ENCODE measurements at places on chromosomes 3 and 15.
A peak's percentile ranks its signal among the peaks of the same experiment; 100 is the strongest.

DNA sequence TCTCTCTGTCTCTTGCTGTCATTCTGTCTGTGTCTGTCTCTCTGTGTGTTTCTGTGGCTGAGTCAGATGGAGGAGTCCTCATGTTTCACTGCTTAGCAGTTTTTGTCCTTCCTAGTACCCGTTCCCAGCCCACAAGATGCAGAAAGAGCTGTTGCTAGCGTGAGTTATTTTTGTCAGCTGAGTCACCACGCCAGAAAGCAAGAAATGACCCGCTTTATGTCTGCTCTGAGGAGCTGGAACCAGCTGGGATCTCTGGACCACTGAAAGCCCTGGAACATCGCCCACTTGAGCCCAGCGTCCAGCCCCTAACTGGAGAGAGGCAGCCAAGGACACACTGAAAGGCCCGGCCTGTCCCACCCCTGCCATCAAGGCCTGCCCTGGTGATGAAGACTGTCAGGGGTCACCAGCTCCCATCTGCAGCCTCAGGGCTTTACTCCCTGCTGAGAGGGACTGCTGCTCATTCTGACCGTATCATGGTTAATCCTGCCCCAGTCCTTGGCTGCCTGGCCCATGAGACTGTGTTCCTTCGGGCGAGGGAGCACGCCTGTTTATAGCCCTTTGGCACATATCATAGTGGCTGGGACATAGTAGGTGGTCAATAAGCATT, 101.7 kb upstream of the TPM1 start:
- peak; percentile 39 for DNase-seq

GRCh38 chr3:119175872-119176756, 2.7 kb downstream of the UPK1B start:
- no peak for DNase-seq

DNA sequence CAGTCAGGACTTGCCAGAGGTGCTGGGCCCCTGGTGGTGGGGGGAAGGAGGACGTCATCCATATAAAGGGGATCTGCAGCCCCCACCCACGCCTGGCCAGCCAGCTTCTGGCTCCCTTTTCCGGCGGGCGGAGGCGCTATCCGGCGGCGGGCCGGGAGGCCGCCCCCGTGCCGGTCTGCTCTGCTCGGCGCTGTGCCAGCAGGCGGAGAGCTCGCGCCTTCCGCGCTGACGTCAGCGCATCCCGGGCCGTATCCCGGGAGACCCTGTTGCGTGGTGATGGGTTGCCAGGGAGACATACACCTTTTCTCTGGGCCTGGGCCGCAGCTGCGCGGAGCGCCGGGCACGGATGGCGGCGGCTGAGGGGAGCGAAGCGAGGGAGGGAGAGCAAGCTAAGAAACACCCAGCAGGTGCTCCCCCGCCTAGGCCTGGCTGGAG, 1.1 kb downstream of the FAM131A start:
- no peak for DNase-seq

GRCh38 chr3:110165370-110165743, 828.0 kb upstream of the DPPA4 start:
- no peak for DNase-seq

- no peak for DNase-seq
These were observed 164.8 kb downstream of the MAGI1 start for GRCh38 chr3:65873869-65874268.

DNA sequence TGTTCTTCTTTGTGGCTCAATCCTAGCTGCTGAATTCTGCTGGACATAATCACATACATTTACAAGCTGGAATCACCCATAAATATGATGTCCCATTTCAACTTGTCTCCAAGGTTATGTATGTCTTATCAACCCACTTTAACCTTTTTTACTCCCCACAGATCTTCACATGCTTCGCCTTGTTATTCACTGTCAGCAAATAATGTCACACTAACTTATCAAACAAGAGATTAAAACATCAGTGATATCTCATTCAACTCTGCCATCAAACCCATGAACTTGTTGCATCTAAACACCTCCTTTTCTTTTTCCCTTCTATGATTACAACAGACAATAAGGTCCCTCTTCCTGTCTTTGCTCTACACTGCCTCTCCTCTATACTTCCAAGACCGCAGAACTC, 240.7 kb downstream of the TBC1D5 start:
- no peak for DNase-seq

DNA sequence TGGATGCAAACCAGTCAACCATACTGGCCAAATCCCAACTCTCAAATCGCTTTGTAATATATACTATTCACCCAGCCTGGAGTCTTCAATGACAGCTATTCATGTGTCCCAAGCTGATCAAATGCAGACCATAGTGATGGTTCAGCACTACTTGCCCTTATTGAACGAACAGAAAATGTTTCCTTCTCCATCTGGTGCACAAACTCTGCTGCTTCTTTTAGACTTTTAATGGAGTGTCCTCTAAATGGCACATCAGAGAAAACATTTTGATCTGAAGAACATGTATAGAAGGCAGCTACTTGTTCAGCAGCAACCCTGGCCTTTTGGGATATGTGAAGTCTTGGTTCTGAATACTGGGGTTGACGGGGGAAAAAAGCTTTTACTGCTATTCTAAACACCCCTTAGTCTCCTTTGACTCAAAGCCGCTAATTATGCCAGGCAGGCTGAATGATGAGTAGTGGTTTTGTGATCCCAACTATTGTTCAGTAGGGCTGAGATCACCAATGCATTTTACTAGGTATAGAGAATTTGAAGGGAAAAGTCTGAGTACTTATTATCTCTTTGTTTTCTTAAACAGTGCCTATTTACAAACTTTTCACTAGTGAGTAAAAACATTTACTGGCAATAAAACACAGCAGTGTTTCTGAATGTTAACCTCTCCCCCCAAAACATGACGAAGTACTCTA, 781.2 kb downstream of the ROBO1 start:
- DNase-seq = no peak

DNA sequence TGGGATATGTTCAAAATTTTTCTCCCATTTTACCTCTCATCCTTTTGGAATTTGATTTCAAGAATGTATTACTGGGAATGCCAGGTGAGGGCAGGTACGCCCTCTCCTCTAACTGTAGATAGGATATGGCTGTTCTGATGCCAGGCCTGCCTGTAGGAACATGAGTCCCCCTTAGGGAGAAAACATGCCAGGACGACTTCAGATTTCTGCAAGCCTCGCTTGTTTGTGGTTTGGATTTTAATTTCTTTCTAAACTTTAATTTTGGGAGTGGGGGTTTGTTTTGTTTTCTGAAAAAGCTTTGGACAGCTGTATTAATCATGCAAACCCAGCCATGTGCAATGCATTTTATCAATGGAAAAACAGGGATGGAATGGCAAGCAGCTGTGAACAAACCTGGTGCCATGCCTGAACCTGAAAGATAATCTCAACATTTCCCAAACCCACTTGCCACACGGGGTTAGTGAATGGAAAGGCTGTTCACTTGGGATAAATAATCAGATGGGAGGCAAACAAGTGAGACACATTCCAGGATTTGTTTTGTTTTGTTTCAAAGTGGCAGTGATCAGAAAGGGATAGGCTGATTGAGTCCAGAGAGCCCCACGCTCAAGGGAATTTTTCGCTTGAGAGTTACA, 207.6 kb downstream of the GAP43 start:
- no peak for DNase-seq

DNA sequence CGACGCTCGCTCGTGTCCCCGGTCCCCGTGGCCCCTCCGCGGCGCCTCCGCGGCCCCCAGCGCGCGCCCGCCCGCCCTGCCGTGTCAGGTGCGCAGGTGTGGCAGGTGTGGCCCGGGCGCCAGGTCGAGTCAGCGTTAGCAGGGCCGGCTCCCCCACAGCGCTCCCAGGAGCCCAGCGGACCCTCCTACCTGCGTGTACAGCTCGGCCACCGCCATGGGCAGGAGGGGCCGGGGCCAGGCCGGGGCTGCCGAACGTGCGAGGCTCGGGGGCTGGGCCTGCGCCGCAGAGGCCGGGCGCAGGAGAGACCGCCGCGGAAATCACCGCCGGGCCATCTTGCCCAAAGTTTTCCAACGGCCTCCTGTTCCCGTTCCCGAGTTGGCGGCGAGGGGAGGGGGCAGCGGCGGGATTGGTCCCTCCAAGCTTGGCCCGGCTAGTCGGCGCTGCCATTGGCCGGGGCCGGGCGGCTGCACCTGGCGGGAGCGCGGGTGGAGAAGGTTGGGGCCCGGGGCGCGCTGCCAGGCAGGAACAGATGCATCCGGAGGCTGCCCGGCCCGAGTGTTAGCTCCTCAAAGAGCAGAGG, at the start of gene MYO5C:
Gene MYO5C, minus strand, starts transcription at position 384 of the 581 bp plus-strand sequence. Its CDS starts 168 bp downstream, at position 216.
- no peak for DNase-seq

DNA sequence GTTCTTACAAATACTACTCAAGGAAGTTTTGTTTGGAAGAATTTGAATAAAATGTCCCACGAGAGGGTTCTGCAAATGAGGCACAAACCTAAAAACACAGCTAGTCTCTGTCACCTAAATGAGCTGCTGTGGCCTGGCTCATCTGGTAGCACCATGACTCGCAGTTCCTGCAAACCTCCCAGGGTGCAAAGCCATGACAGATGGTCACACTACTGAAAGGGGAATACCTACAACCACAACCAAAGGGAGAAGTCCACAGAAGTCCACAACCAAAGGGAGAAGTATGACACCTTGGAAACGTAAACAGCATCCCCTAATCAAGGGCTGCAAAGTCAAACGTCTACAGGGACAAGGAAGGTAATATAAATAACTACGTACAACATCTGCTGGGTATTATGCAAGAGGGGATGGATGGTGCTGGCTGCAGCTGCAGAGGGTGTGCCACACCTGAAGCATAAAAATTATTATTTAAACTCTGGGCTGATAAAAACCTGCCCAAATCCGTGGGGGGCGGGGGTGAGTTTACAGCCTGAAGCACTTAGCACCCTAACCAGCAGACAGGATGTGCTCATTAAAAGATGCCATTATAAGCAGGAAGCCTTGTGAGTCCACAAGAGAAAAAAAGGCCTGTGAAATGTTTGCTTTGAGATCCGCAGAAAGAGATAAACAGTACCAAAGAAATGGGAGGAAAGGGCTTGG, 184.0 kb downstream of the MAGI1 start:
- DNase-seq = no peak

- DNase-seq = peak; percentile 67
These were observed 737 bp upstream of the ITPR1 start for GRCh38 chr3:4492208-4493013.

- no peak for DNase-seq
These were observed 3.8 kb upstream of the TKT start for GRCh38 chr3:53259427-53260259.

- no peak for DNase-seq
These were observed 26.2 kb downstream of the RARB start for GRCh38 chr3:25454005-25454927.

GRCh38 chr3:99472385-99472784, 166.0 kb upstream of the COL8A1 start:
- DNase-seq = no peak

- DNase-seq = no peak
These were observed 72.2 kb downstream of the TOP2B start for GRCh38 chr3:25592510-25592968.

DNA sequence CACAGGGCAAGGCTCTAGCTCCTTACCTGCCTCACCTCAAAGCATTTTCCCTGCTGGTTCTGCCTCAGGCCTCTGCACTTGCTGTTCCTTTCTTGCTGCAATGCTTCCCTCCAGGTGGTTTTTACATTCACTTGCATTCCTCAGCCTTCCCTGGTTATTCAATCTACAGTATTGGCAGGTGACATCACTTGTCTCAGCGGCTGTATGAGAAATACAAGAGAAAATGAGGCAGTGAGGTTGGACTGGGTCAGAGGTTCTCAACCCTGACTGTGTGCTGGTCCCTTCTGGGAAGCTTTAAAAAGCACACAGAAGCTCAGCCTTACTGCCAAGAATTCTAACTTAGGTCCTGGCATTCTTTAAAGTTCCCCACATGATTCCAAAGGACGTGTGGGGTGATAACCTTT, 26.7 kb downstream of the SIAH2 start:
- no peak for DNase-seq
